ENCODE measurements at places on chromosomes 16 and 17. TPM values are rescaled to one million over a fixed set of nuclear protein-coding genes. Genes with fewer than 3 reads are reported as not detected.

The SLC5A11 gene
- total RNA-seq = not detected

GRCh38 chr17:49021095-49021767 lies 24.0 kb downstream of the IGF2BP1 start:
- peak; percentile 43 for DNase-seq

DNA sequence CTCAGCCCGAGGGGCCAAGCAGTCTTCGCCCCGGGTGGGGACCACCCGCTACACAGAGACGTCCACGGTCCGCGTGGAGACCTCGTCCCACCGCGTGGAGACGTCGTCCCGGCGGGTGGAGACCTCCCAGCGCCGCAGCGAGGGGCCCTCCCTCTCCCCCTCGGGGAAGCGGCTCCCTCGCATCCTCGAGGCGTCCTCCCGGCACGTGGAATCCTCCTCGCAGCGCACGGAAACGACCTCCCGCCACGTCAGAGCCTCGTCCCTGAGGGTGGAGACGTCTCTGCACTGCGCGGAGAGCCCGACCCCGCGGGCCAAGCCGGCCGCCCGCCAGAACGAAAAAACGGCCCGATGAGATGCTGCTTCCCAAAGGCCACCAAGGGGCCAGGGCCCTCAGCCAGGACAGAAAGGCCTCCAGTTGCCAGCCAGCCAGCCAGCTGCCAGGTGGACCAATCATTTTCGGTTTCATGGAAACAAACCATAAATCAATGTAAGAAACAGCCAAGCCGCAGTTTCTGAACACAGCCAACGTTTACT lies 424 bp downstream of the C17orf100 start:
- DNase-seq = no peak

GRCh38 chr16:59124056-59124455 lies 389.9 kb upstream of the GOT2 start:
- no peak for DNase-seq

All from SJSA1 (cell line).